Activated CD4-positive, alpha-beta T cell treated with anti-CD3 and anti-CD28 coated beads for 24 hours (primary cell): ENCODE measurements at places on chromosomes 7 and 10.

DNA sequence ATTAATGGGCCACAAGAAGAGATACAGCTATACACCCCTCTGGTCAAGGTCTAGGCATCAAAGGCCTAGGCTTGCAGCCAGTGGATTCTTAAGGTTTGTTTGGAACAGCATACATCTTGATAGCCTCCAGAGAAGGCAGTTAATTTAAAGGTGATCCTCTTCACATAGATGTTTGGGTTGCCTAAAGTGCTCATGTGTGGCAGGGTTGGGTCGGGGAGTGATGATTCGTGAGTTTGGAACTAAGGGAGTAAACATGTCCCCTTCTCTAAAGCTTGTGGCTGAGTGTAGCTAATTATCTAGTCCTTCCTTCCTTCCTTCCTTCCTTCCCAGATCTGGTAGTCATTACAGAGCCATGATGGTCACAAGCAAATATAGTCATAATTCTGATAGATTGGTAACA lies 12.4 kb downstream of the PCLO start:
- DNase-seq, result no peak

DNA sequence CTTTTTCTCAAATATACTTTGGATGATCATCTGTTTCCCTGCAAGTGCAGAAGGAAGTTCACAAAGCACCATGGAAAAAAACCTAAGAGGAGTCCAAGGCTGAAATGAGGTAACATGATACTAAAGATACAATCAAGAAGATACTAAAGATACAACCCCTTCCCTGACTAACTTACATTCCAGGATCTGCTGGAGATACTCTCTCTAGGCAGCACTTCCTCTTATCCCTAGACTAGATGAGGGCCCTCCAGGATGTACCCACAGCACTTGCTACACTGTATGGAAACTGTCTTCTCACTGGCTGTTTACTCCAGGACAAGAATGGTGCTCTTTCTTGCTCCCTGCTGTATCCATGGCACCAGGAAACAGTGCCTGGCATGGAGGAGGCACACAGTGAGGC lies 116.4 kb upstream of the NFE2L3 start:
- DNase-seq, result no peak

GRCh38 chr7:28180031-28180363 lies 598 bp downstream of the JAZF1 start:
- DNase-seq, result no peak

DNA sequence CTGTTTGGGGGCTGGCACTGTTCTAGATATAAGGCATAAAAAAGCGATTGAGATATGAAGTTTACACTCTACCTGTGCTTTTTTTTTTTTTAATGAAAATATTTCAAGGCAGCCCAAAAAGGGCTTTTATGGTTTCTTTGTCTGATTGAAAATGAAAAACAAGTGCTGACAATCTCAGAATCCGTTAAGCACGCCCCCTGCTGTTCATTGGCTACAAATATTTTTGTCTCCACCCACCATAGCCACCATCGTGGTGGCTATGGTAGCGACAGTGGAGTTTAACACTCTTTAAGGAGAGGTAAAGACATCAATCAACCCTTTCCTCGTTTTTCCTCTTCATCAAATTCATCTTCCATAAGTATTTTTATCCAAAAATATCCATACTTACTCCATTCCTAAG lies 94.2 kb downstream of the CD36 start:
- no peak for DNase-seq

- no peak for DNase-seq
These were observed 808.7 kb downstream of the XPNPEP1 start for GRCh38 chr10:109114579-109114978.
